ENCODE measurements at places on chromosomes 7 and 10. TPM values are rescaled to one million over a fixed set of nuclear protein-coding genes. Genes with fewer than 3 reads are reported as not detected.

Gene FEZF1
- not detected for total RNA-seq

Gene CRYGN
- not detected for total RNA-seq

GRCh38 chr7:126450269-126450671, 802.5 kb downstream of the GRM8 start:
- no peak for DNase-seq

Gene CALHM1
- not detected for total RNA-seq

DNA sequence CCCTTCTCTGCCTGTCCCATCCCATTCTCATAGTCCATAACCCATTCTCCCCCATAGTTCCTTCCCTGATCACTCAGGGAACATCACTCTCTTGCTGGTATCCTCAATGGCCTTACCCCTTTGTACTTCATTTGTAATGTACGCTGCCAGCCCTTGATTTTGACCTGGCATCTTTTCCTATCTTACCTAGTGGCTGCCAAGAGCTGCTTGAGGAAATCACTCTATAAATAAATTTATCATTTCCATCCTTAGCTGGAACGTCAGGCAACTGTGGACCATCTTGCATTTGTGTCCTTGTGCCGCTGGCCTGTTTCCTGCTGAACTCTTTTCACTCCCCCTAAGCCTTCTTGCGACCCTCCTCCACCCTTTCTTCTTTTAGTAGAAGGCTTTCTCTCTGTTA, 14.0 kb downstream of the CDK14 start:
- no peak for DNase-seq

GRCh38 chr7:11343818-11344413, 370.2 kb downstream of the PHF14 start:
- DNase-seq, result no peak

Gene VIPR2
- not detected for total RNA-seq

Gene SPACDR
- 1.2 TPM for total RNA-seq

DNA sequence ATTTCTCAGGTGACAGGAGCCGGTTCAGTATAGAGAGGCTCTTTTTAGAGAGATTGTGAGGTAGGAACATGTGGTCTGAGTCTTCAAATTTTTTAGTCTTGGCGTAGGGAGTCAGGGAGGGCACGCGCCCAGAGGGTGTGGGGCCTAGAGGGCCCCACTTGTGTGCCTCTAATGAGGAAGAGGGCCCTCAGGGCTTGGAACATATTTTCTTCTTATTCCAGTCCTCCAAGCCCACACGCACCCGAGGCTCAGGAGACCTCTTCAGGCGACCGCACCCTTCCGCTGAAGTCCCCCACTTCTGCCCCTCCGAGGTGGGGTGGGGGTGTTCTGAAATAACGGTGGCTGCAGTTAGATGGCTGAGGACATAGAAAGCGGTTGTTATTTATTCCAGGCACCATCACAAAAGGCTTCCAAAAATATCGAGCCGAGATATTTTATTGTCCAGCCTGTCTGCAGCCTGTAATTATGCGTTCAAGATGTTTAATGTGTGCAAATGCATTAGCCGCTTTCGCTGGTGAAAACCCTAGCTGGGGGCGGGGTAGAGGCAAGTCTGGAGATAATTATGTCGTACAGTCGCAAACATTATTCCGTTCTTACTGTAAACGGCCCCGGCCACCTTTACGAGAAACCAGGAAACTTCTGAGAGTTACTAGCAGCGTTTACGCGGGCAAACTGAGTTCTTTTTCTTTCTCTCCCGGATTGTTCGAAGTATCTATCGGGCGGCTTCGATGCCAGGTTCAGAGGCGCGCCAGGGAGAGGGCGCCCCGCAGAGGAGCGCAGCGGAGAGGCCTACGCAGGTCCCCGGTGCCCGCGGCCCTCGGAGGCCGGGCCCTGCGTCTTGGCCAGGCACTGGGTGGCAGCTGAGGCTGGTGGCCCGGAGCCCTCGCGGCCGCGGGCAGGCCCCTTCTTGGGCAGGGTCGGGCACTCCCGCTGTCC, 12.9 kb upstream of the HOXA13 start:
- DNase-seq, result no peak

Gene STOX1
- total RNA-seq, result 0.11 TPM

DNA sequence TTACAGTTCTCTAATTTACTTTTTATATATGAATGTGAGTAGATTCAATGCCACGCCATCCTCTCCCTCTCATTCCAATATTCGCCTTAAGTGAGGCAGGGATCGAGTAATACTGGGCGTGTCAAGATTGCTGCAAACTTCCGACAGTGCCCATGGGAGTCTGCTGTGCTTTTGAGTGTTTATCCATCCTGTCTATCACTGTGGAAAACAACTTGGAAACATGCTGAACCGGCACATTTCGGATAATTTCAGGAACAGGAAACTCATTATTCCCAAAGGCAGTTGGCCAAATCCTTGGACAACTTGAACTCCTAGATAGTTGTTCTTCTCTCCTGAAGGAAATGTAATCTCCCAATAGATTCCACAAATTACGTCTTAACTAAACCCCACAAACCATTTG, 28.5 kb downstream of the PIP4K2A start:
- DNase-seq, result no peak

DNA sequence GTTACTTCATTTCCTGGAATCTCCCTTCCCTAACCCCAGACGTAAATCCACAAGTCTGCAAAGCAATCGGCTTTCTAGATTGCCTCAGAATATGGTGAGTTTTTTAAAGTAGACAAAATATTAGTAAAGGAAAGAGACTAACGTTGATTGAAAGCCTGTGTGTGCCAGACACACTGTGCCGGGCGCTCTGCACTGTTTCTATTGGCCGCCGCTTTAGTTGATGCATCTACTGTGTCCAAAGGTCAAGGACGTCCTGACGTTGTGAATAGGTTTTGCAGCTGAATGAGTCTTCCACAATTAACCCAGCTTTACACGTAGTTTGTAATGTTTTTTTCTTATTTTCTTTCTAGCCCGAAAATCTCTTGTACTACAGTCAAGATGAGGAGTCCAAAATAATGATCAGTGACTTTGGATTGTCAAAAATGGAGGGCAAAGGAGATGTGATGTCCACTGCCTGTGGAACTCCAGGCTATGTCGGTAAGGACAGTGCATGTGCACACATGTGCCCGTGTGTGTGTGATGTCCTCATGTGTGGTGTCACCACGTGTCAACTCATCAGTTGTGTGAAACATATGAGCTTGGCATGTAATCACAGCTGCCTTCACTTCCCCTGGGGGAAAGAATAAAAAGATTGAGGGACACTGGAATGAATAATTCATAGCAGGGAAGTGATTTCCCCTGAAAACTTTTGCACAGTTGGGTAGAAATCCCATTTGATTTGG, 232.0 kb downstream of the CCDC3 start:
- DNase-seq, result no peak

Gene GIMAP7
- 72.0 TPM for total RNA-seq
